ACHN (cell line): ENCODE measurements at places on chromosomes 12 and 14.

- DNase-seq, result no peak
Measured at GRCh38 chr12:52527121-52527800, 7.1 kb upstream of the KRT5 start.

GRCh38 chr14:71758229-71758951 lies 173.8 kb upstream of the RGS6 start:
- no peak for DNase-seq

GRCh38 chr14:49250109-49250508 lies 336.1 kb downstream of the RPS29 start:
- DNase-seq, result no peak

DNA sequence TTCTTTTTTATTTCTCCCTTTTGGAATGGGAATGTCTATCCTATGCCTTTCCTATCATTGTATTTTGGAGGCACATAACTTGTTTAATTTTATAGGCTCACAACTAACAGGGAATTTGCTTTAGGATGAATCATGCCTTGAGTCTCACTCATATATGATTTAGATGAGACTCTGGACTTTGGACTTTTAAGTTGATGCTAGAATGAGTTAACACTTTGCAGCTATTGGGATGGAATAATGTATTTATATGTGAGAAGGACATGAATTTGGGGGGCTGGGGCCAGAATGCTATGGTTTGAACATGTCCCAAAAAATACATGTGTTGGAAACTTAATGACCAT lies 365.3 kb downstream of the ZFP36L1 start:
- DNase-seq, result no peak

GRCh38 chr12:78095623-78096022 lies 264.9 kb downstream of the NAV3 start:
- DNase-seq, result no peak

DNA sequence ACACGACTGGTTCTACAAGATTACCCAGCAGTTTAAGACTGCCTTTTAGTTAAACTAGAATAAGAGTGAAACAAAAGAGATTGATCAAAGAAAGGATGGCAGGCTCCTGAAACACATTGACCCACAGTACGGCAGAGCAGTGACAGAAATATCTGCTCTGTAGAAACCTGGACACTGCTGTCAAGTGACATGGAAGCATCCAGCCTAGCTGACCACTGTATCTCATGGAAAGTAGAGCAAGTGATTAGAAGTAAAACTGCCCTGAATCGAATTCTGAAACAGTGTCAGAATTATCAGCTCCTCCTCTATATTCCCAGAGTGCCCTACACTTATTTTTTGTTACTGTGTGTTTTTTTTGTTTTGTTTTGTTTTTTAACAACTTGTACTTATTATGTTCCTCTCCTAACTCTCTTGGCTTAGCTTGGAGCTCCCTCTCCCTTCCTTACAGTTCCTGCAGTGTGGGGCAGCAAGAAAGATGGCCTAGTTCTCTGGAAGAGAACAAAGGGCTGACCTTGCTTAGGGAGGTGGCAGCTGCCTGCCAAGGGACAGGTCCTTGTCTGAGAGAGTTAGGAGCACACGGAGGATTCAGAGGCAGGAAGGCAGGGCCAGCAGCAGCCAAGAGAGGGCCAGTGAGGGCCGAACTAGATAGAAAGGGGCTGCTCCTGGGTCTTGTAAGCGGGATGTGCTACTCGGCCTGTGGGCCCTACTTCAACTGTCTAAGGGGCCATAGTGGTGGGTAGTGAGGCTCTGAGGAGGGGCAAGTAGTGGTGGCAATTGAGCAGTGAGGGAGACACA lies 97.2 kb downstream of the PTPRR start:
- no peak for DNase-seq

GRCh38 chr12:109518820-109519665 lies 41.6 kb downstream of the UBE3B start:
- peak; percentile 65 for DNase-seq

GRCh38 chr12:5395443-5396271 lies 36.3 kb upstream of the NTF3 start:
- no peak for DNase-seq

GRCh38 chr12:110344657-110345056 lies 58.9 kb downstream of the ANAPC7 start:
- DNase-seq, result no peak

DNA sequence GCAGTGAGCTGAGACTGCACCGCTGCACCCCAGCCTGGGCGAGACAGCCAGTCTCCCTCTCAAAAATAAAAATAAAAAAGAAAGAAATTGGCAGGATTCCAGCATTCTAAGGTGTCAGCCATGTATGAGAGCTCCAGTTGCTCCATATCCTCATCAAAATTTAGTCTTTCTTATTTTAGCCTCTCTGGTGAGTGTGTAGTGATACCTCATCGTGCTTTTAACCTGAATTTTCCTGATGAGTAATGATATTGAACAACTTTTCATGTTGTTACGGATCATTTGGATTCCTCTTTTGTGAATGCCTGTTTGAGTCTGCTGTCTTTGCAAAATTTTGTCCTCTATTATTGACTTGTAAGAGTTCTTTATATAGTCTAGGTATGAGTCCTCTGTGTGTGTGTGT lies 28.5 kb downstream of the CCDC60 start:
- no peak for DNase-seq

DNA sequence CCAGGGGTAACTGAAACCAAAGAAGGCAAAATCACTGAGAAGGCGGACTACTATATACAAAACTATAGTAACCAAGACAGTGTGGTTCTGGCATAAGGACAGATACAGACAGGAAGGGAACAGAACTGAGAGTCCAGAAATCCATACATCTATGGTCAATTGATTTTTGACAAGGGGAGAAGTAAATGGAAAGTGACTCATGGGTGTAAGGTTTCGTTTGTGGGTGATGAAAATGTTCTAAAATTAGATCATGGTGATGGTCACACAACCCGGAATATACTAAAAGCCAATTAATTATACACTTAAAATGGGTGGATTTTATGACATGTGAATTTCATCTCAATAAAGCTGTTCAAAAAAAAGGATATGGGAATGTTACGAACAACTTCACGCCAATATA lies 18.7 kb downstream of the ANGEL1 start:
- DNase-seq, result no peak
